Activated naive CD4-positive, alpha-beta T cell (primary cell): ENCODE measurements at places on chromosomes 12 and 14.

DNA sequence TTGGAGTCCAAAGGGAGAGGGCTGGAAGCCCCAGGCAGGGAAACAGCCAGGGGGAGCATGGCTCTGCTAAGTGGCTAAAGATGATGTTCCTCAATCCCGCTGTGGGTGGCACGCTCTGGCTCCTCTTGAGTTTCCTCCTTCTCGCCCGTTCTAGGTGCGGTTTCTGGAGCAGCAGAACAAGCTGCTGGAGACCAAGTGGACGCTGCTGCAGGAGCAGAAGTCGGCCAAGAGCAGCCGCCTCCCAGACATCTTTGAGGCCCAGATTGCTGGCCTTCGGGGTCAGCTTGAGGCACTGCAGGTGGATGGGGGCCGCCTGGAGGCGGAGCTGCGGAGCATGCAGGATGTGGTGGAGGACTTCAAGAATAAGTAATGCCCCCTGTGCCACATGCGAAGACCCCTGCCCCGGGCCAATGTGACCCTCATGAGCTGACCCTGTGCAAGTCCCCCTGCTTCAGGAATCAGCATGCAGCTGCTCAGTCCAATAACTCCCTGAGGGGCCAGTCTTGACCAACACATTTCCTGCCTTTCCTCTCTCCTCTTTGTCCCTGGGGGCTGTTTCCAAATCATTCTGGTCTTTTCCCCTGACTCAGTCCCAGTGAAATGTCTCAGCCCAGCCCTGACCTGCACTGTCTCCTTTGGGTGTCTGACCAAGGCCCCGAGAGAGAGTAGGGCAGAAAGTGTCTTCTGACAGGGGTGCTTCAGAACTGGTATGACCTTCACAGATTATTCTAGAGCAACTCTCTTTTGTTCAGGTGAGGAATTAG, 2.1 kb downstream of the KRT7 start:
- no peak for DNase-seq

DNA sequence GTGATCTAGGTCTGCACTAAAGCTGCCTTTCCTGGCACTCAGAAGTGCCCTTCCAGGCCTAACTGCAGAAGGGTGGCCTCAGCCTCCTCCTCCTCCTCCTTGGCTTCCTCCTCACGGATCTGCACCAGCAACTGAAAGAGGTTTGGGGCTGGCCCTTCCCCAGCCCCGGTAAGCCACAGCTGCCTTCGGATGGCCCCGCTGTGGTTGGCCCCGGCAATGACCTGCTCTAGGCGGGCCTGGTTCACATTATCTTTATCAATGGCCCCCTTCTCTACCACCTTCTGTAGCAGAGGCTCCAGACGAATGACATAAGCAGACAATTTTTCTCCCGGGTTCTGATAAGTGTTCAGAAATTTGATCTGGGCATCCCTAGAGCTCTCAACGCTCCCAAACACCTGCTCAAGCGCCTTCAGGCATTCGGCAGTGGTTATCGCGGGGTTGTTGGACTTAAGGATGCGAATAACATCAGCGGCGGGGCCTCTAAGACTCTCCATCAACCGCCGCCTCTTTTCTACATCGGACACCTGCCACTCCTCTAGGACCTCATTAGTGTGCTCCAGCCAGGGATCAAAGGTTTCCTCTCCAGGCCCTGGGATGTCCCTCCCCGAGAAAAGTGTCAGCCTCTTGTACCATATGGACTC, 1.5 kb downstream of the PNMA1 start:
- DNase-seq: no peak

DNA sequence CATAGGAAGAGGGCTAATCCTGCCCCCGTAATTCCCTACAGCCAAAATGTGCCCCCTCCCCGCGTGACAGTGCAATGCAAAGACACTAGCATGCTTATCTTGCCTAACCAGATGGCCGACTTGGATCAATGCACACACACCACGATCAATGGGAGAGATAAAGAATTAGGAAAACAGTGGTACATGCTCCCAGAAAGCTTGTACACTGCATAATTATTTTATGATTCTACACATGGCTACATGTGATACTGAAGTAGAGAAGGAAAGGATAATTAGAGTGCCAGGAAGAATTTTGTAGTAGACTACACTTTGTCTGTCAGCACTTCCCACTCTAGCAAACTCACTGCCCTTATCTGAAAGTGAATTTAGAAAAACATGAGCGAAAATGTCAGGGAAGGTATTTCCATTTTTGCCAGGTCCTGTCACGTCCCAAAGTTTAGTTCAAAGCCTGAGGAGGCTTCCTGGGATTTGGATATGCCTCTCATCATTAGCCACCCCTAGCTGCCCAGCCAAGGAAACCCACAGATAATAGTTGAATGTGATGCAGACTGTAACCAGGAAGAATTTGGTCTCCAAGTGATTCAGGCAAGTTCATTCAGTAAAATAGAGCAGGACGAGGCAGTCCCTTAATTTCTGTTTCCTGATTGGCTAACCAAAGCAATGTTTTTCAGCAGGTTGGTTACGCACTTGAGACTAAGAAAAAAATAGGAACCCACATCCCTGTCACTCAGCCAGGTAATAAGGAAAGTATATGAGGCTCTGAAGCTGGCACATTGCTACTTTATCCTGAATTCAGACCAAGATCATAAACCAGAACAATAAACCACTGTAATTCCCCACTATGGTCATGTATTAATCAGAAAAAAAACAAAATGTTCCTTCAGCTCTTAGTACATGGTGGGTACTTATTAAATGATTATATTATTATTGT, 199.6 kb upstream of the OTX2 start:
- DNase-seq: no peak

DNA sequence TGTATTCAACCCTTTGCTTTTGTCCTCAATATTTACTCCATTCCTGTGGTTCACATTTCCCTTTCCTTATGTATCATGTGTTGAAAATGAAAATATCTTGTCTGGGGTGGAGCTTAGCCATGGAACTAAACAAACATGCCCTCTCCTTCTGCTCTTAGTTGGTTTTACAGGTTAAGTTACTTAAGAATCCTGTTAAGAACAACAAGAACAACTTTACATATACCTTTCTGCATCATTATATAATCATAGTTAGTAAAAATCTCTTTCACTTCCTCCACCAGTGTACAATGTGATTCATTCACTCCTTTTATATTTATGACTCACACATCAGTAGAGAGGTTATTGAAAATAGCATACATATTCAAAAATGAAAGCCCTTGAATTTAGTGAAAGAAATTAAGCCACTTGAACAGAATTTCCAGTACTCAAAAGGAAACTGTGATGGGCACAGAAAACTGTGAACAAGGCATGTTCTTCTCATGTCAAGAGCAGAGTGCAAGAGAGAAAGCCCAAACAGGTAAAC, 307.7 kb downstream of the CCDC91 start:
- no peak for DNase-seq

GRCh38 chr12:88895634-88896033, 315.4 kb upstream of the KITLG start:
- no peak for DNase-seq

GRCh38 chr14:103027451-103027850, 29.9 kb downstream of the CDC42BPB start:
- no peak for DNase-seq

DNA sequence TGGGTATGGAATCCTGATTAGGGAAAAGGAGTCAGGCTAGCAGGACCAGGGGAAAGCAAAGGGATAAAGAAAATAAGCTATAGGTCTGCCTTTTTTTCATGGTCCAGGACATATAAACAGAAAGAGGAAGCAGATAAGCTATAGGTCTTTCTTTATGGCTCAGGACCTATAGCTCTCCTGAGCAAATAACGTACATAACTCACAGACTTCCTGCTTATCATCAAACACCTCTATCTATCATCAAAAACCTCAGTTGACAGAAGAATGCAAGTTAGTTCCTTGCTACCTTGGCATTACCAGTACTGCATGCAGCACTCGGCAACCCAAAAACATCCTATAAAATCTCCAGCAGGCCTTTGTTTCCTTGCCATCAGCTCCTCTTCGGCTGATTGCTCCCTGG, 238.7 kb upstream of the OR4E1 start:
- DNase-seq: no peak

DNA sequence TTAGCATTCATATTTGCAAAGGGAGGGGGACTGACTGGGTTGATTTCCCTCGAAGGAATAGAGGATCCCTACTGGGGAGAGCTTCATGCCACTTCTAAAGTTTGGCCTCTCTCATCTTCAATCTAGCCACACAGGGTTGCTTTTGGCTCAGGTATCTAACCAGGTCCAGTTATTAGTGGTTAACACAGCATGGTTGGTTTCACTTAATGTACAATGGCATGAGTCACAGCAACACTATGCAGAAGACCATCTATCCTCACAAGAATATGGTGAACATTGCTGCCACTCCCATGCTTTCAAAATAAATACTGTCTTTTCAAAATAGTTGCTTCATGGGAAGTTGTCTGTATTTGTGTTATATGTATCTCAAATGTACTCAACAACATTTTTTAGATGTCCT, 6.6 kb upstream of the RAB3IP start:
- no peak for DNase-seq

GRCh38 chr12:120278137-120279069, 12.9 kb upstream of the PXN start:
- DNase-seq: no peak

- no peak for DNase-seq
These were observed 21.6 kb downstream of the GPR132 start for GRCh38 chr14:105043641-105044040.

- no peak for DNase-seq
These were observed 56.8 kb upstream of the FOXG1 start for GRCh38 chr14:28709571-28710305.

- no peak for DNase-seq
These were observed 14.5 kb upstream of the LLPH start for GRCh38 chr12:66144791-66145754.

DNA sequence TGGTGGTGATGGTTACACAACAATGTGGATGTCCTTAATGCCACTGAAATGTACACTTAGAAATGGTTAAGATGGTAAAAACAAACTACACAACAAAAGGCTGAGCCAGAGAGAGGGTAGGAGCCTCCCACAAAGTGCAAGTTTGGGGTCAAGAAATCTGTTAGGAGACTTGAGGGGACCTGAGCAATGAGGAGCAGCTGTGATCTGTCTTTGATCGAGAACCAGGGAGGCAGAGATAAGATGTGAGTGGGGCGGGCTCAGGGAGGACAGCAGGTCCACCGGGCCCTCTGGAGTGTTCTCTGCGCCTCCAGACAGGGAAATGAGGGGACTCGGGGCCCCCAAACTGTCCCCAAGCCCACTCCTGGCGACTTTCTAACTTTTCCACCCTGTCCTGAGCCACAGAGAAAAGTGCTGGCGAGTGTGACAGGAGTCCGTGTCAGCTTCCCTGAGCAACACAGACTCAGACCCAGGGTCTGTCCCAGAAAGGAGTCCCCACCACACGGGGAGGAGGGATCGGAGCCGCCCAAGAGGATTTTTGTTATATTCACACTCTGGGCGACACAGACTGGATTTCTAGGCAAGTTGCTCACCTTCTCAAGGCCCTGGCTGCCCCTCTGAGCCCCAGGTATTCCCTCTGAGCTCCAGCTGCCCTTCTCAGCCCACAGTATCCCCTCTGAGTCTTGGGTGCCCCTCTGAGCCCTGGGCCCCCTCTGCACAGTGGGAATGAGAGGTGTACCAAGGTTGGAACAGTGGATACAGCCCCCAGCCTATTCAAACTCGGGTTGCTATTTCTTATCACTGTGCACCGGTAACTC, 11.5 kb upstream of the SCARB1 start:
- no peak for DNase-seq

DNA sequence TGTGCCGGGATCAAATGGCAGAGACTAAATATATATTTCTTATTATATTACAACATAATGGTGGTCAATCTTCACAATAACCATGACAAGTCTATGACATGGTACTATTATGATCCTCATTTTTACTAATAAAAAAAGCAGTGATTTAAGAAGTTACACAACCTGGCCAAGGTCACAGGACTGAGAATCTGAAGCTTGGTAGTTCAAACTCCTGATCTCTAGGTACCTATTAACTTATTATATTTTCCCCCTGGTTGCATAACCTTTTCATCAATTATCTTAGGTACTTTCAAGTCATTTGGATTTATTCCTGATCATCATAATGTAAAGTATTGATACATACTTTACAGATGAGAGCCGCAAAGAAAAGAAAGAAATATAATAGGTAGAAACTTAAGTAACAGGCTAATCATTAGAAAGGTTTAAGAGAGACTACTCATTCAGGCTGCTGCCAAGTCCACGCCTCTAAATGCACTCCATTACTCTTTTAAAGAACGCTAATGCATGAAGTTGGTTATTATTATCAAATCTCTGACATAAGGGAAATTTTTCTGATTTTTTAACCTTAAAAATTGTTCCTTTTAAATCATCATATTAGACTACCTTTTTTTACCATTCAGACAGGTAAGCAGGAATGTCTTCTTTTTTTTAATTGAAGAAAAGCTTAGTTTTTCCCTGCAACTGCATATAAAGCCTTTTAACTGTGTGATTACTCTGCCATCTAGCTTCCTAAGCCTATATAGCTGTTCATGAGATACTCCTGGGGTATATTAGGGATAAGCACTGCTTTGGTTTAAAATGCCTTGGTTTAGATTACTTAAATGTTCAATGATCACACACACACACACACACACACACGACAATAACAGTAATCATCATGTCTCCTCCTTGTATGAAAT, 35.6 kb downstream of the RPS29 start:
- DNase-seq: no peak

DNA sequence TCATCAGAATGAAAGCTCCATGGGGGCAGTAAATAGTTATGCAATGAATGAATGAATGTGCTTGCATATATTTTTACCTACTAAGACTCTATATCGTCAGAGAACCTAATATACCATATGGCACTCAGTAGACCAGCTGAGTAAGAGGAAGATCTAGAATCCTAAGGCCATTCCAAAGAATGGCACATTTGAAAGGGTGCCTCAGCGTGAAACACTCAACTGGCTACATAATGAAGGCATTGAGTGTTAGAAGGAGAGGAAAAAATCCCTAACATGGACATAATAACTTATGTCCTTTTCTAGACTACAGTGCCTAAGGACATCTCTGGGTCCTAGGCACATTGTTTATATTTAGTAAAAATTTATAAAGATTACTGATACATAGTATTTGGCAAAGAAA, 61.7 kb upstream of the ARID2 start:
- no peak for DNase-seq

GRCh38 chr14:90368946-90369721, 27.7 kb upstream of the CALM1 start:
- no peak for DNase-seq

GRCh38 chr12:129657179-129657578, 246.6 kb downstream of the TMEM132D start:
- no peak for DNase-seq

DNA sequence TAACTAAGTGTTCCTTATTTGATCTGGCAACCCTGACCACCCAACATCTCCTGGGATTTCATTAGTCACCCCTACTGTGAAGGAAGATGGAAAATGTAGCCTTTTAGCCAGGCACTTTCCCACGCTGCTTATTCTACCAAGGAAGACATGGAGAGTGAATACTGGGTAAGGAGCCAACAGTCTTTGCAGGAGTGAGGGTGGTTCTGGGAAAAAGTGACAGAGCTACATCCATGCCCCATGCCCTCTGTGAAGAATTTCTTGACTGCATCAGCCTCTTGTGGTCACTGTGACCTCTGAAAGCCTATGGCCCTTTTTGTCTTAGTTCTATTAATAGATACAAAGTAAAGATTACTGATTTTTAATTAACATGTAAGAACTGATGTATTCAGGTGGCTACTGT, 196.0 kb upstream of the EEA1 start:
- no peak for DNase-seq
